ENCODE measurements at places on chromosomes 3 and 15.

DNA sequence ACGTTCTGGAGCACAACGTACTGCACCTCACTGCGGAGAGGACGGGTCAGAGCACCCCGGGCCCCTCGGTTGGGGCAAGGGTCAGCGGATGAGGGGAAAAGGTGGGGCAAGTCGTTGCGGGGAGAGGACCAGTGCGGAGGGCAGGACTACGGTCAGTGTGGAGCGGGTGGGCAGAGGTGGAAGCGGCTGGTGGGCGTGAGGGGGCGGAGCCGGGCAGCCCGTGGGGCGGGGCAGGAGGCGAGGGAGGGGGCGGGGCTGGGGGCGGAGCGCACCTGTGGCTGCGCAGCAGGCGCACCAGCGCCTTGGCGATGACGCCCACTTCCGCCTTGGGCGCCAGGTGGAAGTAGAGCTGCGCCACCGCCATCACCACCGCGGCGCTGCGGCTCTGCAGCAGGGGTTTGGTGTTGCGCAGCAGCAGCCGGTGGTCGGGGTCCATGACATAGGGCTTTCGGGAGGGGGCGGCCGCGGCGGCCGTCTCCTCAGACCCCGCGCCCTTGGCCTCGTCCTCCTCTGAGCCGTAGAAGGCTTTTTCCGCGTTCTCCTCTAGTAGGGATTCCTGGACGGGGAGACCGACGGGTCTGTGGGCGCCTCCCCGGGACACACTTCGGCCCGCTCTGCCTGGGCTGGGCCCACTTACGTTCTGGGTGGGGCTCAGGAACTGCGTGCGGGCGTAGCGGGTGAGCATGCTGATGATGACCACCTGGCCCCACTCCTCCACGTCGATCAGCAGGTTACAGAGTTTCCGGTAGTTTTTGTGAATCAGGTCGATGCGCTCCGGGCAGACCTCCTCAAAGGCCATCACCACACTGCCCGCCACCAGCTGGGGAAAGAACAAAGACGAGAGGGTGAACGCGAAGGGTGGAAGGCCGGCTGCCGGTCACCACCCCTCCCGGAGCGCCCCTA is 29.2 kb downstream of the AP3B2 start:
- DNase-seq: peak; percentile 71

DNA sequence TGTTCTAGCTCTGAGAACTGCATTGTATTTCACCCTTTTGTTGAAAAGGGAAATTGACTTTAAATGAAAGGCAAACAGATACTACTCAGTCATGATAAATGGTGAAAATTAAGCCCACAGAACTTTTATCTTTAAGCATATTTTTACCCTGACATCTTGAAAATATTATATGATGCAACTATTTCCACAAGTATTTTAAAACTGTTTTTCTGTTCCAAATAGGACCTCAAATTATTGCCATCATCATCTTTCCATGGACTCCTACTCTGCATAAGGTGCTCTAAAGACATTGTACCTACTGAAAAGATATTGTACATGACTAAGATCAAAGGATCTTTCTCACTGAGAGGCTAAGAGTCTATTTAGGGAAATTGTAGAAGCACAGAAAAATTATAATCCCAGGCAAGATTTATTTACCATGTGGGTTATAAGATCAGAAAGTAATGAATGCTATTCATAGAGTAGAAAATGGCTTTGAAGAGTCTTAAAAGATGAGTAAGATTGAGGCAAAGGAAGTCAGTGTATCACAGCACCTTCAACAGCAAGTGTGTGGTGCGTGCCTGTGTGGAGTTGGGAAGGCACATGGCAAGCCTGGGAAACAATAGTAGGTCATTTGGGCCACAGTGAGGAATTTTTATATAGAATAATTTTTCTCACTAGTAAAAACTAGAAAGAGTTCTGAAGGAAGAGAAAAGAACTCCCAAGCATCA is 68.8 kb downstream of the VGLL3 start:
- DNase-seq: no peak

- no peak for DNase-seq
These were observed 24.4 kb downstream of the CNOT10 start for GRCh38 chr3:32709346-32709745.

- no peak for DNase-seq
These were observed 163.2 kb upstream of the COL8A1 start for GRCh38 chr3:99475229-99475628.

- no peak for DNase-seq
These were observed 132.8 kb upstream of the SMAD3 start for GRCh38 chr15:66932634-66933024.
